Activated CD8-positive, alpha-beta memory T cell treated with anti-CD3 and anti-CD28 coated beads for 48 hours (primary cell): ENCODE measurements at places on chromosomes 5 and 9.

GRCh38 chr5:60687927-60688720 is 11.8 kb downstream of the DEPDC1B start:
- no peak for DNase-seq

DNA sequence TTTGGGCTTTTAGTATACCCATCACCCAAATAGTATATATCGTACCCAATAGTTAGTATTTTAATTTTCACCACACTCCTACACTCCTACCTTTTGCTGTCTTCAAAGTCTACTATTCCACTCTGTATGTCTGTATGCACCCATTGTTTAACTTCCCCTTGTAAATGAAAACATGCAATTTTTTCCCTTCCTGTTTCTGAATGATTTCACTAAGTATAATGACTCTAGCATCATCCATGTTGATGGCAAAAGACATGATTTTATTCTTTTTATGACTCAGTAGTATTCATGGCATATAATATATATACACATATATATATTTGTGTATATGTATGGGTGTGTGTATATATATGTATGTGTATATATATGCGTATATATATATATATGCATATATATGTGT is 63.1 kb upstream of the FAM174A start:
- DNase-seq: no peak

- DNase-seq: no peak
Measured at GRCh38 chr5:179829732-179830435, 9.2 kb downstream of the SQSTM1 start.

GRCh38 chr9:76109953-76110352 is 219.5 kb downstream of the PCSK5 start:
- DNase-seq: no peak

- DNase-seq: no peak
Measured at GRCh38 chr9:21690561-21690960, 111.9 kb upstream of the MTAP start.

- no peak for DNase-seq
Measured at GRCh38 chr9:79623799-79624721, 52.3 kb downstream of the TLE4 start.
